Progenitor cell of endocrine pancreas (in vitro differentiated cells): ENCODE measurements at places on chromosomes 3 and 15.

DNA sequence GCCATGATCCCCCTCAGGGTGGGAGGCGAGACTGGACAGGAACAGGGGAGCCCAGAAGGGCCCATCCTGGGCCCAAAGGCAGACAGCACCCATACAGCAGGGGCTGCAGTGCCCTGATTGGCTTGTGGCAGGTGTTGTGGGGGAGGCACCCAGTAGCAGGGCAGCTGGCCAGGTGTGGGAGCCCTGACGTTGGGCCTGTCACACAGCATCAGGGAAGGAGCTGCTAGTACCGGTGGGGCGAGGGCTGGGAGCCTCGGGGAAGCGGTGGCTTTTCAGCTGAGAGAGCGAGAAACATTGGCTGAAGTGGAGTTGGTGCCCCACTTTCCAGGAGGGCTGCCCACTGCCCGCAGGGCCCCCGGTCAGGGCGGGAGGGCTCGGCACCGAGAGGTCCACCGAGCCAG, 19.7 kb upstream of the CYP11A1 start:
- no peak for DNase-seq

DNA sequence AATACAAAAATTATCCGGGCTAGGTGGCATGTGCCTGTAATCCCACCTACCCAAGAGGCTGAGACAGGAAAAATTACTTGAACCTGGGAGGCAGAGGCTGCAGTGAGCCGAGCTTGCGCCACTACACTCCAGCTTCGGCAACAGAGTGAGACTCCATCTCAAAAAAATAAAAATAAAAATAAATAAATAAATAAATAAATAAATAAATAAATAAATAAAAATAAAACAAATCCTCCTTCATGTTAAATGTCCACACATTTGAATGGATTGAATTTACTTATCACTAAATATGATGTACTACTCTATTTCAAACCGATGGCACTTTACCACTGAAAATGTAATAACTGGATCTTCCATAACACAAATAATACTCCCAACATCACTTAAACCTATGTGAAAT, 36.3 kb downstream of the ZBTB20 start:
- no peak for DNase-seq

- DNase-seq: no peak
These were observed 223.6 kb upstream of the CTNNB1 start for GRCh38 chr3:40975711-40976121.

DNA sequence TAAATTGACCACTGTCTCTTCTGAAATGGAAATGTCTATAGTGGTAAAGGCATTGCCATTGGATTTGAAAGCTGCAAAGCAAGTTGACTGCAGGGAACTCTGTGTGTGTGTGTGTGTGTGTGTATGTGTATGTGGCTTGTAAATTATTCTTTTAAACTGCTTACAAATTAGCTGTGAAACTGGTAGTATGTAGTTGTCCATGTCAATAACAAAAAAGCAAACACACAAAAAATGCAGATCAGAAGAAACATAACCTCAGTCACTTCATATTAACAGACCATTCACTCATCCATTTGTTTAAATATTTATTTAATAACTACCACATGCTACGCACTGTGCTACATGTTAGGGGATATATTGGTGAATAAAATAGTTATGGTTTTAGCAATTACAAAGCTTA, 837.7 kb downstream of the FHIT start:
- DNase-seq: no peak

DNA sequence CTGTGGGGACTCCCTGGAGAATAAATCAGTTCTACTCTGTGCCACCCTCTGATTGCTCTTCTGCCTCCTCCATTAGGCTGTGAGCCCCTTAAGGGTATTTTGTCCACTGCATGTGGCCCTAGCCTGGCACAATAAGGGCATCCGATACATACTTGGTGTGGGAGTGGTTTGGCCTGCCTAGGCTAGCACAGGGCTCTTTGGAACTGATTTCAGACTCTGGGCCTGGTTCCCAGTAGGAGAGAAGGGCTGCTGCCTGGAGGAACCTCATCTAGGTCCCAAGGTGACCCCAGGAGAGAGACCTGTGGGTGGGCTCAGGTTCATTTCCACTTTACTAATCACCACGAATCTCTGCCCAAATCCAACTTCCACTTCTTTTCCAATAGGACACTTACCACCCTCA, 5.3 kb upstream of the CTDSPL start:
- DNase-seq: no peak

GRCh38 chr3:135368316-135368715, 573.3 kb downstream of the EPHB1 start:
- no peak for DNase-seq

DNA sequence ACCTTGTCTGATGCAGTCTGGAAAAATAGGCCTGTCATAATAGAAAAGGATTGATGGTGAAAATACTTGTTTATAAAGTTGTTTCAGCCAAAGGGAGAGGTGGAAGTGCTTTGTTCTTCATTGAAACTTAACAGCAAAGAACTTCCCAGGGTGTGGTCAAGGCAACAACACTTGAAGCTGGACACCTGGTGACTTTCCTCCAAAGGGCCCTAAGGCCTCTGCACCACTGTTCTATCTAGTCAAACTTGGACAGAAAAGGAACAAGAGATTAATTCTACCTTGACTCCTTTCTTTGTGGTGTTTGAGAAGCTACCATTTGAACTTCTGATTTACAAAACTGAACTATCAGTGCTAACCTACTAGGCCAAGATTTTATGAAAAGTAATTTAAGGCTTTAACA, 102.0 kb downstream of the CMSS1 start:
- no peak for DNase-seq

DNA sequence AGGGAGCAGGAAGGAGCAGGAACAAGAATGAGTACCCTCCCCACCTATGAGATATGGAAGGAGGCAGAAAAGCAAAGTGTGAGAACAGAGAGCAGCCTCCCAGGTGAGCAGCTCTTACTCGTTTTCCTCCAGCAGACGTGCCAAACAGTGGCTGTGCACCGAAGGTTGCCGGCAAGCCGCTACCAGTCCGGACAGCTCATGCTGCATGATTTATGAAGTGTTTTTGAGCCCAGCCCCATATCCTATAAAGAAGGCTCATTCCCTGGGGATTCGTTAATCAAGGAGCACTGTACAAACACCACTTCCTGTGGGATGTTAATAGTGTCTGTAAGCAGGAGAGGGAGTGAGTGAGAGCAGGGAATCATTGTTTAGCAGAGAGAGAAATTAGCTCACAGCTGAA, 118.3 kb upstream of the FOXB1 start:
- DNase-seq: no peak

DNA sequence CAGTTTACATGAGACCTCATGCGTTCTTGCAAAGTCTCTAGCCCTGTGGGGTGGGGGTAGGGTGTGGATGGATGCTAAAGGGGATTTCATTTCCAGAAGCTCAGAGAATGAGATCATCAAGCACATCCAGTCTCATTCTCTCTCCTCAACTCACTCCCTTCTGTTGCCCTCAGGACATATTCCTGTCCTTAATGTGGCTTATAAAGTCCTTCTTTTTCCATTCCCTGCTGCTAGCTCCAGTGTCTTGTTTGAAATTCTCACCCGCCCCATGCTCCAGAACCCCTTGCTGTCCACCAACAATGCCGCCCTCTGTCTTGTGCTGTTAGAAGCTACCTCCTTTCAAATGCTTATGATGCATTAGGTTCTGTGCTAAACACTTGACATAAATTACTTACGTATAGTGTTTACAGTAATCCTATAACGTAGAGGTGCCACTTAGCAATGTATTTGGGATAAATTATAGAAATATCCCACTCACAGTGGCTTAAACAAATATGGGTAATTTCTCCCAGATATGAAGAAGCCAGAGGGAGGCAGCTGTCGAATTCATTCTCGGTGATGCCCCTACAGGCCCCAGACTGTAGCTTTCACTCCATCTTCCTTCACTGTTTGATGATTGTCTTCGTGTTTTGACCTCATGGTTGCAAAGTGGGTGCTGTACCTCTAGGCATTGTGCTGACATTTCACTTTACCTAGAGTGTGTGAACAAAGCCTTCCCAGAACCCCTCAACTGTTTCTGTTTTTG, 273.1 kb upstream of the TBL1XR1 start:
- DNase-seq: no peak

DNA sequence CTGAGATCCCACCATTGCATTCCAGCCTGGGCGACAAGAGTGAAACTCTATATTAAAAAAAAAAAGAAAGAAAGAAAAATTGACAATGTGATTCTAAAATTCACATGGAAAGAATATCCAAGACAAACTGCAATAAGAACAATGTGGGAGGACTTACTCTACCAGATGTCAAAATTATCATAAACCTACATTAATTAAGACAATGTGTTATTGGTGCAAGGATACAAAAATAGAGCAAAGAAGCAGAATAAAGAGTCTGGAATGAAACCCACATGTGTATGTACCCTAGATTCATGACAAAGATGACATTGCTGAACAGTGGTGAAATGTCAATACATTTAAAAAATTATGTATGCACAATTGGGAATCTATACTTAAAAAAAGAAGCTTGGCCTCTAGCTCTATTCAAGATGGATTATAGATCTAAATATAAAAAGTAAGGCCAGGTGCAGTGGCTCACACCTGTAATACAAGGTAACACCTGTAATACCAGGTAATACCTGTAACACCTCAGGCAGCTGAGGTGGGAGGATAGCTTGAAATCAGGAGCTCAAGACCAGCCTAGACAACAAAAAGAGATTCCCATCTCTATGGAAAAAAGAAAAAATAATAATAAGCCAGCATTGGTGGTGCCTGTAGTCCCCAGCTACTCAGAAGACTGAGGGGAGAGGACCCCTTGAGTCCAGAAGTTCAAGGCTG, 45.7 kb downstream of the ZBTB11 start:
- DNase-seq: no peak
